Stimulated activated CD8-positive, alpha-beta memory T cell treated with anti-CD3 and anti-CD28 coated beads, Interleukin-2, amount 100 ng/mL, for 1 hour (primary cell): ENCODE measurements at places on chromosomes 2 and 18.

- no peak for DNase-seq
Measured at GRCh38 chr2:212465456-212465855, 73.1 kb downstream of the ERBB4 start.

DNA sequence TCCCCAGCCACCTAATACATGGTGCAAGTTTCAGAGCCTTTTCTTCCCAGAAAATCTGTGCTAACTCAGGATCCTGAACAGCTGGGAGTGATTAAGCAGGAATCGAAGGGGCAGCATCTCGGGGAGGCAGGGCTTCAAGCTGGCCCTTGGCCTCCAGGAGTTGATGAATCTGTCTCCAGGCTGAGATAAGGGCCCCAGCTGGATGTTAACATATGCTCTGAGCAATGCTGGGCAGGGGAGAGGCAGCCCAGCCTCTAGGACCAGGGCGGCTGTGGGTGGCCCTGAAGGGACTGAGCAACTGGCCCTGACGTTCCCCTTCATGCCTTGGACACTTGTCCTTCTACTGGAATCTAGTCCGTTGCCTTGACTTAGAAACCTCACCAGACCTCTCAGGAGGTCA lies 84.1 kb upstream of the EPC2 start:
- DNase-seq: no peak

GRCh38 chr2:195683174-195683573 lies 26.1 kb downstream of the SLC39A10 start:
- no peak for DNase-seq

GRCh38 chr2:153557211-153557610 lies 78.6 kb upstream of the RPRM start:
- DNase-seq: no peak

DNA sequence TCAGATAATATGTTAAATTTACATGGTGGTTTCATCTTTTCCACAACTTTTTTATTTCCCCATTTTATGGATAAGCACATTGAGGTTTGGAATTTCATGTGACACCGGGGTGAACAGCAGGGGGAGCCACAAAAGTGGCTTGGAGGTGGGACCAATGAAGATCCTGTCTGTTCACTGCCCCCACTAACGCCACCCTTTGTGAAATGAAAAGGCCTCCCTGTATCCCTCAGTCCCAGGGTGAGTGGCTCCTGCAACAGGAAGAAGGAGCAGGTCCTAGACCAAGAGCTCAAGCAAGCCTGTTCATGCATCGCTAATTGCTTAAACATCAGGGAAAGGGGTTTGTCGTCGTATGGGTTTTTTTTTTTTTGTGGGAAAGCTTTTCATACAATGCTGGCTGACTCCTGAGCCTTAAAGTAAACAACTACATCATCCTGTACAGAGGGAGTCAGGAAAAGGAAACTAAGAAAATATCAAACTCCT lies 267.8 kb upstream of the EPAS1 start:
- no peak for DNase-seq

DNA sequence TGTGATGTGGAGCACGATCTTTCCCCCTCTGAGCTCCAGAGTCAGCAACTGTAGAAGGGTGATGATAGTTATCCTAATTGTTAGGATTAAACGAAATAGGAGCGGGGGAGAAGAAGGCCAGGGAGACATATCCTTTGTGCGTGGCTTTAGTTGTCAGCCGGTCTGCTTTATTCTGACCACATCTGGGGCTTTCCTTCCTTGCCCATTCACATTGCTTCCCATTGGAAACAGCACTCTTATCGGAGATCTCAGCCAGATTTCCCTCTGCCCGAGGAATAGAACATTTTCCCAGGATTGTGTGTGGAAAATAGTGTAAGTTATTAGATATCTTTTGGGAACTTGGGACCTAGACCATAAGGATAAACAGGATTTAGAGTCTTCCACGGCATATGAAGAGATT lies 1.5 kb downstream of the RALB start:
- DNase-seq: no peak
